ENCODE measurements at places on chromosomes 1 and 21. TPM values are rescaled to one million over a fixed set of nuclear protein-coding genes. Genes with fewer than 3 reads are reported as not detected.

DNA sequence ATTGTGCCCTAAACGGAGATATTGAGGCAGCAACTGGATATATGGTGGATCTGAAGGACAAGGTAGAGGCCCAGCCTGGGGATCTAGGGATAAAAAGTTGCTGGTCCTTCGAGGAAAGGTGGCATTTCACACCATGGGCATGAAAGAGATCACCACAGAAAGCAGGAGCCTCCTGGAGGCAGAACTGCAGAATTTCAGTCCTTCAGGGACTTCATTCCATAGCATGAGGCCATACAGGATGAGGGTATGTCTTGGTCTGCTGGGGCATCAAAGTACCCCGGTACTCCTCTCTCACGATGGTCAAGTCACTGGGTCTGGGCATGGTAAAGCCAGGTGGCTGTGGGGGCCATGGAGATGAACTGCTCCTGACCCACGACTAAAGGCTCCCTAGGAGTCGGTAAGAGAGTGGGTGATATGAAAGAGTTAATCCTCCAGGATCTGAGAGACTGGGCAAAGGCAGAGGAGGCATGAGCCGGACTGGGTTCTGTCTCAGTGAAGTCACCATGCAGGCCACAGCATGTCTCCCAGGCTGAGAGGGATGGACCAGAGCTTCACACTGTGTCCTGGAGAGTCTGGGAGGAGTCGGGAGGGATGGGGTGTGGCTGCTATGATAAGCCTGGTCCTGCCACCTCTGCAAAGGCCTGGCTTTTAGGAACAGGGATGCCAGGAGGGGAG lies 5.8 kb upstream of the SPRR5 start:
- DNase-seq, result no peak

- DNase-seq, result no peak
Observed at GRCh38 chr1:221783437-221783836, 41.5 kb upstream of the DUSP10 start.

- DNase-seq, result no peak
Observed at GRCh38 chr1:33220676-33221384, 35.5 kb upstream of the ZNF362 start.

DNA sequence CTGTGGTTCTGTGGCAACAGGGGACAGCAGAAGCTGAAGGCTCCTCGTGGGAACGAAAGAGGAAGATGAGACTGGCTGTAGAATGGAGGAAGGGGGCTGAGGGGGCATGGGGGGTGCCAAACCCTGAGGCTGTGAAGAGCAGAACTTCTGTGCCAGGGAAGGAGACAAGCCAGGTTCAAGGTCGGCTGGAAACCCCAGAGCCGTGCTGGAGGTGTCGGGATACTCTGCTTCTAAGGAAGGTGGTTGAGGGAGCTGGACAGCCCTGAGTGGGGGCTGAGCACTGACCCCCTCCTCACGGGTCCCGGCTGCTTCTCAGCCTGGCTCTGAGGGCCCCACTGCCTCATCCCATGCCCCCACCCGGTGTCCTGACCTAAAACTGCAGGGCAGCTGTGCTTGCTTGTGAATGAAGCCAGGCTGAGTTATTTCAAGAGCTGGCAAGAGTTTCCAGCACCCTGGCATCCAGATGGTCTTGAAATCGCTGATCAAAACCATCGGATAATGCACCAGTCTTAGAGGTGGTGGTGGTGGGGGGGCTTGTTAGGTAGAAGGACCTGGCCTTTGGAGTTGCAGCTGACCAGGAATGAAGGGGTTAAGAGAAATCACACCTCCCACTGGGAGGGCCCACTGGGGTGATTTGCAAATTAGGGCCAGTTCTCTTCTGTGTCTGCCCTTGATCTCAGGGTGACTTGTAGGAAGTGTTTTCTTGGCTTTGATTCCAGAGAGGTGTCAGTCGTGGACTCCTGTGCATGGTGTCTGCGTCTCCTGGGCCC lies 218.9 kb upstream of the C1orf174 start:
- no peak for DNase-seq

- DNase-seq, result no peak
Observed at GRCh38 chr1:47638713-47639112, 200.9 kb downstream of the FOXD2 start.

GRCh38 chr1:195934817-195935553 lies 673.3 kb downstream of the KCNT2 start:
- no peak for DNase-seq

DNA sequence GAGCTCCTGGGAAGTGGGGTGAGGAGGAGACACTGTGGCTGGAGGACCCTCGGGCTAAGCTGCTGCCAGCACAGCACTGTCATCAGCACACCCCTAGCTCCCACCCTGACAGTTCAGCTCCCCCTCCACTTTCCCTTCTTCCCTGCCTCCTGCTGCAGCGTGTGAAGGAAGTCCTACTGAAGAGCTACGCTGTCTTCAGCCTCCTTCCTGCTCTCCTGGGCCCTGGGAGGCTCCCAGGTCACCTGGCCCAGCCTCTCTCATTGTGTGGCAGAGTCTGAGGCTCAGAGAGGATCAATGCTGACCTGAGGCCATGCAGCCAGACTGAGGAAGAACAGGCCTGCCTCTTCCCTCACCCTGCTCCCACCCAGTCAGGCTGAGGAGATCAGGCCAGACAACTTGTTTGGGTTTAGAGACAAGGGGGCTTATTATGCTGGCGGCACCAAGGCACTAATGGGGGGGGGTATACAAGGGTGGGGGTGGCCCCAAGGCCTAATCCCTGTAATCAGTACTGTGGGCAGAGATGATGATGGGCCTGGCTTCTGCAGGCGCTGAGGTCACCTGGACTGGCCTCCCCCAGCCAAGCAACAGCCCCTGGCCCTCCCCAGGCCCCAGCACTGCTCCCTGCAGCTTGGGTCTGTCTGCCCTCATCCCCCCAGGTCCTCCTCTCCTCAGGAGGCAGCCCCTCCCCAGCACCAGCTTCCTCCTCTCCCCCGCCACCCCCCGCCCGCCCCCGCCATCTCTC lies 9.1 kb downstream of the NES start:
- DNase-seq, result no peak

GRCh38 chr1:109259674-109260557 lies 10.6 kb downstream of the CELSR2 start:
- no peak for DNase-seq

- no peak for DNase-seq
Observed at GRCh38 chr1:217574265-217574949, 56.5 kb downstream of the GPATCH2 start.

- DNase-seq, result no peak
Observed at GRCh38 chr1:202806845-202807450, 1.3 kb downstream of the KDM5B start.

DNA sequence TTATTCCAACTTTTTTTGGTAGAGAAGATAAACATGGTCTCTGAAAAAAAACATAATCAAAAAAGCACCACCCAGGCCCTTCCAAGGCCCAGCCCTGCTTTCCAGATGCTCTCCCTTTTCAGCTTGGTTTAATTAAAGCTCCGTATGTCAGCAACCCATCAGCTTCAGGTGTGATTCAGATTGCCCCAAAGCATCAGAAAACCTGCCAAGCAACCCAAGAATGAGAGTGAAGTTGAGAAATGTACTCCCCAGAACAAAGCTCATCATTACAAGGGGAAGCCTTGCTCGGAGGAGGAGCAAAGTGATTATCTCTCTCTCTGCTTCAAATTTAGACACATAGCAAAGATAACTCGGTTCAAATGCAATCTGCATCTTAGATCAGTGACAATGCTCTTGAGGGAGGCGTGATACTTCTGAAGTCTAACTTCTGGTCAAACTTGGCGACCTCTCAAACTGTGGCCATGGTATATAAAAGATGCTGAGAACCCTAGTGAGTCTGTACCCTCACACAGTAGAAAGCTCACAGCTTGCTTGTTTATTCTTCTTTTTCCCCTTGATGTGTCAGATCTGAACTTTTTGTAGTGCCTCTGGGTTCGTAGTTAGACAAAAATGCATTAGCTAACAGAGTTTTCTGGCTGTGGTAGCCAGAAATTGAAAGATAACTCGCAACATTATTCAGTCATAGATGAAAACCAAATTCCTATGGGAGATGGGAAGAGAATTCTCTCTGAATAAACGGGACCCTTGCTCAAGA lies 63.3 kb upstream of the ZC3H11B start:
- DNase-seq, result no peak

DNA sequence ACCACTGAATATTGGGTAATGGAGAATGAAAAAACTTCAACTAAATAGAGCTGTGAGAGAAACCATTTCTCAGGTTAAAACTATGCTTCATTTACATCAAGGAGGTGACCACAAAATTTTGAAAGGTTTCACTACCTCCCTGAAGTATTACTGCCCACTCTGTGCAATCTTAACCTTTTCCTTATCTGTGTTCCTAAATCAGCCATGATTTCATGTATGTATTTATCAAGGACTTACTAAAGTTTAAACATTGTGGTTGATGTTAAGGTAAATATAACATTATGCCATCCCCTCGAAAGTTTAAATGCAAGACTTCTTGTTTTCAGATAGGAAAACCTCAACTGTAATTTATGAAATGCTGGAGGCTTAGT lies 84.4 kb downstream of the CLEC20A start:
- DNase-seq, result no peak

- DNase-seq, result peak; percentile 77
Observed at GRCh38 chr1:181189691-181190363, 101.3 kb downstream of the IER5 start.

GRCh38 chr1:26704629-26705028 lies 8.8 kb downstream of the ARID1A start:
- no peak for DNase-seq

DNA sequence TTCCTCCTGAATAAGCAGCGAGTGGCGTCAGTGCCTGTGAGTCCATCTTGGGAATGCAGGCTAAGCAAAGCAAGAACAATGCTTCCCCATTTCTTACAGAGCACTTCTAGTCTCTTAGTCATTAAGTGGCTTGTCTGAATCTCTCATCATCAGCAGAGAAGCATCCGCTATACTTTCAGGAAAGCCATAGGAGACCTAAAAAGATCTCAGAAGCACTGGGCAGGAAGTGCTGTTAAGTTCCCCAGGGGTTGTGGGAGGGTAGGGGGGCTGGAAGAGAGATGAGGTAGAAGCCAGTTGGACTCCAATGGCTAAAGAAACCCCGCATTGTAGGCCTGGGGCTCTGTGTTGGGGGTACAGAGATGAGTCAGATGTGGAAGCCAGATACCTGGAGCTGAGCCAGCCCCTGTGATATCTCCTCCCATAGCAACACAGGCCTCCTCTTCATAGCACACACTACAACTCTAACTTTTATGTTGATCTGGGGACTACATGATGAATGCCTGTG lies 44.9 kb downstream of the SYT6 start:
- no peak for DNase-seq

DNA sequence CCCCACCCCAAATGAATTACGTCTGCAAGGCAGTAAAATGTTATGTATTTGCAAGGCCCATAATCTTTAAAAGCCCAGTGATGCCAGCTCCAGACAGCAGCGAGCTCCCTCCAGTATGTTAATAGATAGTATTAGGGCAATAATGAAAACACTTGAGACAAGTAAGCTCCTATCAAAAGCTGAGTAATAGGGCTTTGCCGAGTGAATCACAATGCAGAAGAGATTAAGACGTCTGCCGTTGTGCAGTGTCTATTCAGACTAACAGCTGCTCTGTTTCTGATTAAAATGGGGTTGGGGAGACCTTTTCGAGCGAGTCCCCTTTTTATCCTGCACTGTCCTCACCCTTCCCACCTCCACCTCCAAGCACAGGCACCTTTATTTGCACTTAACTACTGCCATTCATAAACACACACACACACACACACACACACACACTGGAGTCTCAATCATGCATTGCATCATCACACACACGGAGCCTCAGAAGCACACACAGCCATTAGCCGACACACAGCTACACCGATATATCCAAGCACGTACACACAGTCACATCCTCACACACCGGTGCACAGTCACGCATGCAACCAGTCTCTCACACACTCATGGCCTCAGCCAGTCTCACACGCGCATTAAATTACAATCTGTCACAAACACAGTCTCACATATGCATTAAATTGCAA lies 46.0 kb upstream of the FOXO6 start:
- DNase-seq, result no peak

DNA sequence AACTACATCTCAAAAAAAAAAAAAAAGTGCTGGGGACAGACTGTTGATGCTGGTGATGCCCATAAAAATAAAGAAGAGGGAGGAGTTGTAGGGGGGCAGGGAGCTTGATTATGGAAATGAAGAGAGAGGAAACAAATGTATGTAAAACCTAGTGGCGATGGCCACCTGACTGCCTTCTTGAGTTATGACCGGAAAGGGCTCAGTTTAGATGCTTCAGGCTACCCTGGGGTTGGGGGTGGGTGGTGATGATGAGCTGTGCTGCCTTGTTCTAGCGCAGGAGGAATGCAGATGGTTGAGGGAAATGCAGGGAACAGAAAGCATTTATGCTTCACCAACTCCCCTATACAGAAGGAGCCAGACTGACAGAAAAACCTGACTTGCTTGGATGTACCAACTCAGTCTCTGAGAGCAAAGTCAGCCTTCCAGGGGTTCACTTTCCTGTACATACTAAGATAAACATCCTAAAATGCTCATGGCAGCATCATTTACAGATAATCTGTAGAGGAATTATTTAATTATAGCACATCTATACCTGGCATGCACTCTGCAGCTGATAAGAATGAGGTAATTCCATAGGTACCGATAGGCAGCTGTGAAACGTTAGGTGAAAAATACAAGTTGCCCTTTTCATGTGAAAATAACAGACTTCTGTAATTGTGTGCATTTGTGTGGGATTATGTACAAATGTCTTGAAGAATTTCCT lies 8.0 kb upstream of the BCAR3 start:
- no peak for DNase-seq

- DNase-seq, result peak; percentile 48
Observed at GRCh38 chr1:184222652-184223052, 164.2 kb upstream of the C1orf21 start.

DNA sequence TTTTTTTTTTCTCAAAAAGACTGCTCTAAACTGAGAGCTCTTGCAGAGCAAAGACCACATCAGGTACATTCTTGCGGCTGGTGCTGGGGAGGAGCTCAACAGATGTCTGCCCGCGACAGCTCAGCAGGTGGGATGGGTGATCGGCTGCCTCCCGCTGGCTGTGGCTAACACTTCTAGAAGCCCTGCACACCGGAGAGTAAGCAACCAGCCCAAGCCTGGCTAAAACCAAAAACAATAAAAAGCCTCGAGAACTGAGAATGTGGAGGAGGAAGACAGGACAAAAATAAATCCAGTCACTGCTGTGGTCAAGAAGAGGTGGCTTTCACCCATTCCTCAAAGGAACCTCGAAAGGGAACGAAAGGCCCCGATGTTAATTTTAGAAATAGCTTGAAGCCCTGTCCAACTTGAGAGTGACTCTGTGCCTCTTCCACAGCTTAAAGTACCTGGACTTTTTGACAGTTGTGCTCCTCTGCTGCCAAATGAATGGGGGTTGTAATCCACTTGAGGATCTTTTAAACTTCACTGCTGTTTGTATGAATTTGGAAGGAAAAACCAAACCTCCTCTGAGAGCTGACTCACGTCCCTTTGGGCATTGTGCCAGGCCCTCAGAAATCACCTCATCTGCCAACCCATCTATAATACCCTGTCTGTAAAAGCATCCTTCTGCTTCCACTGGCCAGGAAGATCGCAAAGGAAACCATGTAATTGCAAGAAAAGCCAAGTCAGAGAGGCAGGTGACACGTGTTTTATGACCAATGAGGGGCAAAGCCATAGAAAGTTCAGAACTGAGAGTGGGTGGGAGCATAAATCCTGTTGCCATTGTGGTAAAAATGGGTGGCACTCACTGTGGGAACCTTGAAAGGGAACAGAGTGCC lies 78.6 kb downstream of the KCNN3 start:
- peak; percentile 38 for DNase-seq

ATF3 gene
- 12.7 TPM for total RNA-seq

AJAP1 gene
- total RNA-seq, result 0.04 TPM

ANKRD34A gene
- 0.66 TPM for total RNA-seq

KCNE1 gene
- total RNA-seq, result 12.0 TPM

PTPRC gene
- total RNA-seq, result 2.4 TPM

FAM110D gene
- 4.7 TPM for total RNA-seq

OLIG2 gene
- not detected for total RNA-seq
